ENCODE measurements at places on chromosomes 4 and X.

DNA sequence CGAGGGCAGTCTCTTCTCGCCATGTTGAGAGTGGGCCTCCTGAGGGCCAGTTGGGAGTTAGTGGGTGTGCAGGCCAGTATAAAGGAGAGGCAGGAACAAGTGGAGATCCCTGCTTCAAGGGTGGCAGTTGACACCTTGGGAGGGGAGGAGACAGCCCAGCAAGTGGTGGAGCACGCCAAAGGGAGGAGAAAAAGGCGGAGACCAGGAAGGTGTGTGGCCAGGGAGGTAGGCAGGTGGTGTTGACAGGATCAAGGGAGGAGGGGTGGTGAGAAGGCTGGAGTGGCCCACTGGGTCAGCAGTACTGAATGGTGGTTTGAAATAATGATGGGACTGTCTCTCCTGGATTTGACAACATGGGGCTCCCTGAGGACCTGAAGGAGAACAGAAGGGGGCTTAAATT, 32.6 kb downstream of the ZNF185 start:
- DNase-seq: no peak

DNA sequence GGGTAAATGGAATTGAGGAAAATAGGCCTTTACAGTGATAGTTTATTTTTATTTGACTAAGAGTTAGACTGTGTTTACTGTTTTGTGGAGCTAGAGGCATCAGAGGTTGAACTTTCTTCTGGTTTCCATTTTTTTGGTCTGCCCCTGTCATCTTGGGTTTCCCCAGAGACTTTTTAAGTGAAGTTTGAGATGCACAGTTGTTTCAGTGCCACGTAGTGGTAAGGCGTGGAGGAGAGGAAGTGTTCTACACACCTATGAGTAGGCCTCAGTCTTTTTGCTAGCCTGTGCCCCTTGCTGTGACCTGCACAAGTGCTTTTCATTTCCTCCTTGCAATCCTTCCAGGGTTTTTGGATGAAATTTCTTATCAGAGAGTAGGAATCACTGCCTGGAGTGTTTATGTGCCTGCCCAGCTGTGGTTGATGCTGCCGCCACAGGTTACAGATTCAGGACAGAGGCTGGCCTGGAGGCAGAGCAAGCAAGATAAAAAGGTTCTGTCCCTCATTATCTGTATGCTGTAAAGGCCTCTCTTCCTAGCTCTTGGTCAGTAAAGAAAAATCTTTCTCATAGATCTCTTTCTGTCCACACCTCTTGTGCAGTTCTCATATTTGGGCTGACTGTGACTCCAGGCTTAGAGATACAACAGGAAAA, 12.5 kb upstream of the HSFX4 start:
- DNase-seq: no peak

GRCh38 chrX:72478853-72479252, 93.8 kb downstream of the HDAC8 start:
- no peak for DNase-seq

- DNase-seq: no peak
Observed at GRCh38 chr4:105998171-105999063, 103.1 kb downstream of the NPNT start.

GRCh38 chr4:154018659-154019058, 229.8 kb upstream of the SFRP2 start:
- no peak for DNase-seq

GRCh38 chrX:96436105-96436504, 248.5 kb upstream of the DIAPH2 start:
- DNase-seq: peak; percentile 59

- DNase-seq: no peak
Observed at GRCh38 chr4:91111556-91111955, 984.4 kb downstream of the CCSER1 start.

Data from adipocyte (in vitro differentiated cells).